Inflammatory macrophage treated with lipopolysaccharide for 1 hour (primary cell): ENCODE measurements at places on chromosomes 1 and 21.
A peak's percentile ranks its signal among the peaks of the same experiment; 100 is the strongest.

DNA sequence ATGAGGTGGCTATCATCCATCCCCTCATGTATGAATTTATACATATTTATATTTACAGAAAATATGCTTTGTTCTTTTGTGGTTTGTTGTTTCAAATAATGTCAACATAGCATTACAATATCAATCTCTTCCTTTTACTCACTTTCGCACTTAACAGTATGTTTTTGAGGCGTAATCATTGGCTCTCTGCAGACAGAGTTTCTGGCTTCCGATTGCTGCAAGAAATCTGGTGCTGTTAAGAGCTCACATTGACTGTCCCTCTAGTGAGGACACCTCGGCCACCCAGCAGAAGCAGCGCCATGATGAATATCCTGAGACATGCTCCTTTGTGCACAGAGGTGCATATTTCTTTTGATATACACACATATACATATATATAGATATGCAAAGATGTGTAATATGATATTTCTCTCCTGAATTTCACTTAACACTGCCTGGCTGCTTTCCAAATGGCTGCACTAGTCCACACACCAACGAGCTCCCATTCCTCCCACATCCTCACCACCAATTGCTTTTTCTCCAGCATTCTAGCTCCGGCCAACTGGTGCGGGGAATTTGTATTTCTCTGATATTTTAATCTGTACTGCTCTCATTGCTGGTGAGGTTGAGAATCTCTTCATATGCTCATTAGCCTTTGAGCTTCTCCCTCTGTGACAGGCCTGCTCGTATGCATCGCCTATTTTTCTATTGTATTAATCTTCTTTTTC lies 248.4 kb downstream of the SIPA1L2 start:
- no peak for DNase-seq

- peak; percentile 79 for DNase-seq
Measured at GRCh38 chr1:226110249-226111097, 48.0 kb downstream of the H3-3A start.

GRCh38 chr1:92853299-92853698 lies 21.5 kb downstream of the RPL5 start:
- peak; percentile 70 for DNase-seq

- DNase-seq: no peak
Measured at GRCh38 chr1:168687816-168688215, 41.2 kb downstream of the DPT start.

- no peak for DNase-seq
Measured at GRCh38 chr1:19205403-19205802, 4.7 kb downstream of the UBR4 start.

DNA sequence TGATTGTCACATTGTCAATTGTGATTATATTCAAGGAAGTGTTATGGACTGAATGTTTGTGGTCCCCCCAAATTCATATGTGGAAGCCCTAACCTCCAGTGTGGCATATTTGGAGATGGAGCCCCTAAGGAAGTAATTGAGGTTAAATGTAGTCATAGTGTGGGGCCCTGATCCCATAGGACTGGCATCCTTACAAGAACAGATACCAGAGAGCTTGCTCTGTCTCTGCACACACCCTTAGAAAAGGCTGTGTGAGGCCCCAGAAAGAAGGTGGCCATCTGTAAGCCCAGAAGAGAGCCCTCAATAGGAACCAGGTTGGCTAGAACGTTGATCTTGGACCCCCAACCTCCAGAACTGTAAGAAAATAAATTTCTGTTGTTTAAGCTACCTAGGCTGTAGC lies 28.1 kb downstream of the VANGL1 start:
- no peak for DNase-seq

DNA sequence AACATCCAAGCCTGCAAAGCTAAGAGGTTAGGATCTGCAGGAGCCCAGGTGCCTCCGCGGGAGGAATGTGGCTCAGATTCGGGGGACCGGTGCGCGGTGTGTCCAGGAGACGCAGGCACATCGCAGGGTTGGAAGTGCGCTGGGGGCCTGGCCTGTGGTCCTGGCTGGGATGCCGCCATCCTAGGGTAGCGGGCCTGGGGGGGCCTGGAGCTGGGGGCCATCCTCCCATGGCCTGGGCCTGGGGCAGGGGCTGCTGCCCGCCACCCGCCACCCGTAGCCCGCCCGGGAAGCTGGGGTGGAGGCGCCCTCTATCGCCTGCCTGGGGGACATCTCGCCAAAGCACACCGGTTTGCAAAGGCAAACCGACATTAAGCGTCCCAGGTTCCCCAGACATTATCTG lies 170.6 kb upstream of the ARHGEF16 start:
- DNase-seq: no peak

- no peak for DNase-seq
Measured at GRCh38 chr1:233719655-233720341, 105.9 kb downstream of the KCNK1 start.

GRCh38 chr1:19925342-19926070 lies 2.1 kb upstream of the PLA2G2E start:
- no peak for DNase-seq

- DNase-seq: no peak
Measured at GRCh38 chr1:231934797-231935196, 308.2 kb downstream of the DISC1 start.

DNA sequence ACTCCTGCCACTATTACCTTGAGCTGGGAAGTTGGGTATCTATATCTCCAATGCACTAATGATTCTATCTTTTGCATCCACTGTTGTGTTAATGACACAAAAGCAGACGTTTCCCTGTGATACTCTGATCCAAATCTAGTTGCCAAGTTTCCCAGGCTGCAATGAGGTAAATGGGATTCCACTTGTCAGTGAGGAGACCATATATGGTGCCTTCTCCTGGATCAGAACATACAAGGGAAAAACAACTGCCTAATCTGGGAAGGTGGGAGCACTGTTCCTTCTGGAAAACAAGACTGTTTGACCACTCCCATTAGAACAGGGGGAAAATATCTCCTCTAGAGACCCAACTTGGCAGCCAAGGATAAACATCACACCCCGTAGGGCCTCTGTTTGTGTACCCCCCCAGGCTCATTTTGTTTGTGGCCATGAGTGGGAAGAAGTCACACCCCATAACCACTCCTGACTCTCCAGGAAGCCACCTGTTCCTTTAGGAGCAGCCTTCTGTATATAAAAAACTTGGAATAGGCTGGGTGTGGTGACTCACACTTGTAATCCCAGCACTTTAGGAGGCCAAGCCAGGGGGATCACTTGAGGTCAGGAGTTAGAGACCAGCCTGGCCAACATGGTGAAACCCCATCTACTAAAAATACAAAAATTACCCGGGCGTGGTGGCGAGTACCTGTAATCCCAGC lies 28.5 kb upstream of the SLC6A9 start:
- no peak for DNase-seq

DNA sequence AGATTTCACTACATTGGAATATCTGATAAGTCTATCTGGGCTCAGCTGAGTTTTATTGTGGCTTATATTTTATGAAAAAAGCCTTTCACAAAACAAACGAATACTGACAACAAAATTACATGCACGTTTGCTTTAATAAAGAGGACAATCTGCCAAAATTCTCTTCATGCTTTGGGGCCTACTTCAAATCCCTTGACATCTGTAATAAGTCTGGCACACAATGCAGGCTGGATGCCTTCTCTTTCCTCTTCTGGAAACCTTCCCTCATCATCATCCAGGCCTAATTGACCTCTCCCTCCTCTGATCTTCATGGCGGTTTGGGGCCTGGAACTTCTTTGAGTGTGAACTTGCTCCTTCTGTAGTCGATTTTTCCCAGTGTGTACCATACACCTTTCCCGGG lies 70.3 kb downstream of the MAP10 start:
- DNase-seq: no peak

DNA sequence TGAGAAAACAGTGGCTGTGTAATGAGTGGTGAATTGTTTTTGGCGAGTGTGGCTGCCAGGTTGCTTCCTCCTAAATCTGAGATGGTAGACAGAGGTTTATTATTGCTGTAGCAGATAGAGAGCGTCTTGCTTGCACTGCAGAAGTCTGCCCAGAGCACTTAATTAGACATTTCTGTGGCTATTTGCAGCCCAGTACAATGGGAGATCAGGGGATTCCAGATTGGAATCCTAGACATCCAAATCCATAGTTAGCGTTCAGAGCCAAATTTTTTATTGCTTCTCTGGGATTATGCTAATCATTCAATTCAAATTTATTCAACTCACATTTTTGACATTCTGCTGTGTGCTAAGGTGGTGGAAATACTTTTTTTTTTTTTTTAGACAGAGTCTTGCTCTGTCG lies 30.0 kb downstream of the KIF26B start:
- DNase-seq: no peak

- DNase-seq: no peak
Measured at GRCh38 chr21:38500073-38500472, 1.8 kb upstream of the ERG start.

- no peak for DNase-seq
Measured at GRCh38 chr1:204153667-204154066, 1.8 kb upstream of the ETNK2 start.

DNA sequence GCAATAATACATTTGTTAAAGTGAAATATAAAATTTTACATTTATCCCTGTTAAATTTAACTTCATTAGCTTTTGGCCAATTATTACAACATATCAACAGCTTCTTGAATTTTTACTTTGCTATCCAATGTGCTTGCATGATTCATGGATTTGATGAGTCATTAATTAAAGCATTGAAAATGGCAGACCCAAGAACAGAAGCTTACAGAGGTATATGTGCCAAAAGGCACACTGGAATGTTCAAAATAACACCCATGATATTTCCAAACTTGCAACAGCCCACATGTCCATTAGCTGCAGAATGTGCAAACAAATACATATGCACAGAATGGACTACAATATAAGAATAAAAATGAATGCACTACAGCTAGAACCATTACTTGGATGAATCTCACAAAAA lies 76.4 kb upstream of the MAN1A2 start:
- DNase-seq: no peak

- DNase-seq: no peak
Measured at GRCh38 chr1:183163316-183163715, 22.7 kb upstream of the LAMC2 start.
